ENCODE measurements at places on chromosomes 7 and 10.

DNA sequence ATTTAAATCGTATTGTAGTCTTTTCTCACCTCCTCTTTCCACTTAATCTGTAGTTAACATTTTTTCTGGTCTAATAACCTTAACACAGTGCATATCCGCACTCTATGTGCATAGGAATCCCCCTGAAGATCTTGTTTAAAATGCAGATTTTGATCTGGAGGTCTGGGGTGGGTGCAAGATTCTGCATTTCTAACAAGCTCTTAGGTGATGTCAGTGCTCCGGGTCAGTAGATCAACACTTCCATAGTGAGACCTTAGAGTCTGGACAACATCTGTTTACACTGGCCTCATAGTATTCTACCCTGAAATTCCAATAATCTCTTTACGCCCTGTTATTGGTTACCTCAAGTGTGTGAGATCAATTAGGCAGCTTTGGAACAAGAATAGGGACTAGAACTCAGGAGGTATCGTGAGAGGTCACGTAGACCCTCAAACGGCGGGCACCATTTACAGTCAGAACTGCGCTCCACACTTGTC is 434 bp upstream of the PLEKHA8 start:
- DNase-seq: no peak

- DNase-seq: no peak
Observed at GRCh38 chr7:98617051-98617959, at the start of gene NPTX2. Gene NPTX2 (plus strand): TSS chr7:98617285. CDS start chr7:98617462, 177 bp downstream.

DNA sequence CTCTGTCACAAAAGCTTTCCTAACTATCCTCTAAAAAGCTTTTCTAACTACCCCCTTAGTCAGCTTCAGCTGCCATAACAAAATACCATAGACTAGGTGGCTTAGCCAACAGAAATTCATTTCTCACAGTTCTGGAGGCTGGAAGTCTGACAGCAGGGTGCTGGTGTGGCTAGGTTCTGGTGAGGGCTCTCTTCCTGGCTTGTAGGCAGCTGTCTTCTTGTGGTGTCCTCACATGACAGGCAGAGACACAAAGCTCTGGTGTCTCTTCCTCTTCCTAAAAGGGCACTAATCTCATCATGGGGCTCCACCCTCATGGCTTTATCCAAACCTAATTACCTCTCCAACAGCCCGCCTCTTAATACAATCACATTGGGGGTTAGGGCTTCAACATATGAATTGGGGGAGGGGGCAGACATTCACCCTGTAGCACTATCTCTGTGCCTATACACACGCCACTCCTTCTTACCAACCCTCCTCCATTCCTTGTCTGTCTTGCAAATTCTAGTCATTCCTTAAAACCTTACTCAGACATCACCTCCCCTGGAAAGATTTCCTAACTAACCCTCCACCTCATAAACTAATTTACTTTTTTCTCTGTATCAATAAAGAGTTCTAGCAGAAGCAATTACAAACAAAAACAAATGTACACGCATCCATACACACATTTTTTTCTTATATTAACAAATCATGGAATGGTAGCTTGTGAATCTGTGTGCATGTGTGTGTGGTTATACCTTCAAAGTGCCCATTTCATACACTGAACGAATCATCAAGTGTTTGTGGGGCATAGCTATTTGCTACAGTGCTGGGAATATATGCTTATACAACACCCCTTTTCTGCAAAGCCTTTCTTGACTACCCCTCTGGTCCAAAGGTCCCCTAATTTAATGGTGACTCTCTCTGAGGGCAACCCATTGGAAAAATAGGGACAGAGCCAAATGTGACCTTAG is 26.4 kb downstream of the RHOBTB1 start:
- DNase-seq: no peak

- no peak for DNase-seq
Observed at GRCh38 chr7:33127085-33127484, 2.3 kb upstream of the BBS9 start.

GRCh38 chr10:8247191-8247590 is 192.7 kb downstream of the GATA3 start:
- DNase-seq: no peak

- peak; percentile 81 for DNase-seq
Observed at GRCh38 chr10:56360967-56361612, at the start of gene ZWINT. Gene ZWINT (minus strand): TSS chr10:56361259. CDS start chr10:56361236, 23 bp downstream.

DNA sequence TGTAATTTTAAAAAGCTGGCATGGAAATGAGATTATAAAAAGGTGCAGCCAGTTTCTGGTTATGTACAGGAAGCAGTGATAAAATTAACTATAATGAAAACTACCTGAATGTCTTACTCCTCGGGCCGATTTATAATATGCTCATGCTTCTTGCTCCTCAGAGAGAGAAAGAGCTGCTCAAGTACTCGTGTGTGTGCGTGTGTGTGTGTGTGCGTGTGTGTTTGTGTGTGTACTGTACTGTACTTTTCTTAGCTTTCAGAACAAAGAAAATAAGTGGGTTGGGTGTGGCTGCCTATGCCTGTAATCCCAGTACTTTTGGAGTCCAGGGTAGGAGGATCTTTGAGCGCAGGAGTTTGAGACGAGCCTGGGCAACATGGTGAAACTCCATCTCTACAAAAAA is 96.6 kb upstream of the NMT2 start:
- DNase-seq: no peak

- no peak for DNase-seq
Observed at GRCh38 chr7:129461809-129462208, 27.6 kb downstream of the STRIP2 start.

- DNase-seq: no peak
Observed at GRCh38 chr10:133394801-133395221, 854 bp downstream of the MTG1 start.

DNA sequence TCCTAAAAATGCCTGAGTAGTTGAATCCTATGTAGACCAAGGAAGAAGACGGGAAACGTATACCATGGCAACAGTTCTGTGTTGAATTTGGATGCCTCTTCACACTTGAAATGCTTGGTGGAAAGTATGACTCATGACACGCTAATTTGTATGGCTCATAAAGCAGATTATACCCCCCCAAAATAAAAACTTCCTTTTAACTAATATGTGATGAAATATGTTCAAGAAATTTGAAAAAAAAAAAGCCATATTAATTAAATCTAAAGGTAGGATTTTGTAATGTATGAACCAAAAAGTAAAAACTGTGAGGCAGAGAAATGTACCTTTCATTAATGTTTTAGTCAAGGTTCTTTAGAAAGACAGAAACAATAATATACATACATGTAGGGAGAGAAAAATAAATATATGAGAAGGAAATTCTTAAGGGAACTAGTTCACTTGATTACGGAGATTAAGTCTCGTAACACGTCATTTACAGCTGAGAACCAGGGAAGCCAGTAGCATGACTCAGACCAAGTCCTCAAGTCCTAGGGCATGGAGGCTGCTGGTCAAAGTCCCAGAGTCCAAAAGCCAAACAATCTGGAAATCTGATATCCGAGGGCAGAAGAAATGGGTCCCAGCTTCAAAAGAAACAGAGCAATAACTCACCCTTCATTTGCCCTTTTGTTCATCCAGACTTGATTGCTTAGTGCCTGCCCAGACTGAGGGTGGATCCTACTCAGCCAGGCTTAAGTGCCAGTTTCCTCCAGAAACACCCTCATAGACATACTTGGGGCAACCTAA is 485.1 kb downstream of the SEMA3D start:
- peak; percentile 95 for DNase-seq

DNA sequence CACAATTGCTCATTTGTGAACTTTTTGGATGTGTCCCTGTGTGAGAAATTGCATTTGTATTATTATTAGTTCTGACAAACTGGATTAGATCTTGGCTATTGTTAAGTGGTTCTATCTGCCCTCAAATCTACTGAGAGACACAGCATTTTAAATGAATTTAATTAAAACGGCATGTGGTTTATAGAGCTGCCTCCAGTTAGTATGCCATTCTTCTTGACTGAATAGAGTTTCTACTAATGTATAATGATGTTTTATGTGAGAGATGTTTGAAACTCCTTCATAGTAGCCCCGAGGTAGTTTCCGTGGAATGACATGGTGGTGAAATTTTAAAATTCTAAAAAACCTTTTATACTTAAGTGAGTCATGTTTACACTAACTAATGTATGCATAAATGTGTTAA is 110.9 kb downstream of the DYNC1I1 start:
- DNase-seq: no peak

- peak; percentile 35 for DNase-seq
Observed at GRCh38 chr10:101967713-101968112, 88.3 kb downstream of the ARMH3 start.

DNA sequence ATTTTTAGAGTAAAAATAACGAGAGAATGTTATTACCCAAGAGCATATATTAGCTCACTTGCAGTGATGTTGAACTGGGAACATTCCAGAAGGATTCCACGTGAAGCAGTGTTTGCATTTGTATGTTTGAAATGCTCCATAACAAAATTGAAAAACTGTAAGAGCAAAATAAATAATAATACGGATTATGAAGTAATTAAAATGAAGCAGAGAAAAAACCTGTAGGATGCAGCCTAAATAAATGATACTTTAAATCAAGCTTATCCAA is 203.3 kb downstream of the BAMBI start:
- no peak for DNase-seq

GRCh38 chr7:40921589-40922315 is 781.1 kb downstream of the INHBA start:
- no peak for DNase-seq

- no peak for DNase-seq
Observed at GRCh38 chr10:17475661-17476060, 21.3 kb upstream of the ST8SIA6 start.

DNA sequence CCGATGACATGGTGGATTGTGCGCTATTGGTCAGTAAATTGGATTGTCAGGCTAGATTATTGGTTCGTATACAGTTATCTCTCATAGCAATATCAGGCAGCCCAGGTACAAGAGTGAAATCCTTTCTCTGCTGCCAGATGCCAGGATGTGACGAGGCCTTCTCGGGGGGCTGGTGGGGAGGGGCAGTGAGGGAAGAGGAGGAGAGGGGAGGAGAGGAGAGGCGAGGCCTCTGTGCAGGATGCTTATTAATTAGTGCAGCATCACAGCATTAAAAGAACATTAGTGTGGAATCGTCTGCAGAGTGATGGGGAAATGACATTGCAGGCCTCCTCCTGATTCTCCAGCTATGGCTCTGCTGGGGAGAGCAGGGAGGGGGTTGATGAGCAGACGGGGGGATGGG is 30.5 kb upstream of the SLF2 start:
- DNase-seq: no peak
